Activated CD8-positive, alpha-beta memory T cell treated with anti-CD3 and anti-CD28 coated beads for 24 hours (primary cell): ENCODE measurements at places on chromosomes 6 and 20.

DNA sequence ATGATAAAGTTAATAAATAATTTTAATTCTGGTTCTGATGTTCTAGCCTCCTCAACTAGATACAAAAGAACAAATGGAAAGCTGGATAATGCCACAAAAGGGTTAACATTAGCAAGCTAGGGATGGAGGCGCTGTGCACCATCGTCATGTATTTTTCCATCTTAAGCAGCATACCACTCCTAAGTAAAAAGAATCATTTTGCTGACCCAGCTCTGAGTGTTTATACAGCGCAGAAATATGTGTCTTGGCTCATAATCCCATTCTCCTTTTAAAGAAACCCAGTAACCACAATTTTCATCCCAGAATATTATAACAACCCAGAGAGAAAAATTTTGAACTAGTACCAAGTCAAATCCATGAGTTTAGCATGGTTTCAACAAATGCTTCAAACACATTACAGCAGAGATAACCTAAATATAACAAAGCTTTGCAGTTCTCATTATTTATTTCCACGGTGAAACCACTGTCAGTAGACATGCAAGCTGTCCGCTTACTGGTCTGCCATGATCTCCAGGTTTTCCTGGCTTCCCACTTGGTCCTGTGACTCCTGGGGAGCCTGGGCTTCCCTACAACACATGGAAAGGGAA lies 111.1 kb downstream of the COL12A1 start:
- DNase-seq = no peak

GRCh38 chr6:160319246-160319645 lies 28.9 kb upstream of the SLC22A3 start:
- no peak for DNase-seq

DNA sequence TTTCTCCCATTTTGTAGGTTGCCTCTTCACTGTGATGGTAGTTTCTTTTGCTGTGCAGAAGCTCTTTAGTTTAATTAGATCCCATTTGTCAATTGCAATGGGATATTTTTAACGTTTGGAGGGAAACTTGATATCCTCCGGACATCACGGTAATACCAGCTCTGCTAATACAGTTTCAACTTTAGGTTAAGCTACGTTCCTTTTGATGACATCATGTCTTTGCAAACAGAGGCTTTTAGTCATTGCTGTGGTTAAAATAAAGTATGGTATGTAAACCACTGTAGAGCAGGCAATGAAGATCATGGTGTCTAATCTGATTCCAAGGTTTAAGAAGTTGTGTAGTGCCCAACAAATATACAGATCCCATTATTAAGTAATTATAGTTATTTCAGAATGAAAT lies 168.0 kb upstream of the CHD6 start:
- no peak for DNase-seq

DNA sequence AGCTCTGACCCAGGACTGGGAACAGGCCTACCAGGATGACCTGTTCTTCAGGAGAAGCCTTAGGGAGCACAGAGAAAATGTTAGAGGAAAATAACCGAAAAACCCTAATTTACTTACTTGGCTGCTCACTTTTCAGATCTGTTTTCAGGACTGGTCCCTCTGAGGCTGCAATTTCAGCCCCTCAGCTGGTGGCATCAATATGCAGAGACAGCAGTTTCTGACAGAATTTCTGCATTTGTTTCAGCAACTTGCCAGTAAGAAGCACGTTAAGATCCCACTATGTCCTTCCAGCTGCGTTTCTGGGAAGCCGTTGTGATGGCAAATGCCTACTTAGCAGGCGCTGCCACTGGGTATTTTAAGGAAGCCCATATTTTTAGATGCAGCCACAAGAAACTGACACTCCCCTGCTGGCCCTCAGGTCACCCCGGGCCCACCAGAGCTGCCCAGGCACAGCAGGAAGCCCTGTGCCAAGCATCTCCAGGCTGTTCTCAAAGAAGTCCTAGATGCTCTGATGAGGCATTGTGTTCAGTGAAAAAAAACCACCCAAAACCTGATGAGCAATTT lies 7.5 kb downstream of the YTHDF1 start:
- no peak for DNase-seq

DNA sequence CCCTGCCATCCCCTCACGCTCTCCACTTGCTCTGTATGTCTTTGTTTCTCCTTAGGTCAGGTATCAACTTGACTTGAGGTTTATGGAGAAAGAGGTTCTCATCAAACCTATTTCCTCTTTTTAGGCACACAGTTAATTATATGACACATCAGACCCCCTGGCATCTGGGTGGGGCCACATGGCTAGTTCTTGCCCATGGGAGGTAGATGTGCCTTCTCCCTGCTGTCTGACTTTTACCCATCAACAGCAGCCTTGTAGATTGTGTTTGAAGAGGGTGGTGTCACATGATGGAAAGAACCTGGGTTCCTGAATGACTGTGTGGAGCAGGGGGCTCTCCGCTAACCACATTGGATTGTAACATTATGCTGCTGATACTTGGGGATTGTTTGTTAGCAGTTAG lies 7.2 kb upstream of the UQCC2 start:
- no peak for DNase-seq

GRCh38 chr6:169085466-169085865 lies 168.2 kb downstream of the THBS2 start:
- DNase-seq = no peak
